Lung (tissue), 17 donors: ENCODE measurements at places on chromosomes 2 and 18. TPM values are rescaled to one million over a fixed set of nuclear protein-coding genes. Genes with fewer than 3 reads are reported as not detected.

Gene PLEKHM3
- total RNA-seq: 32.9 TPM

Gene NAT8
- total RNA-seq: not detected

- no peaks in the 10 kb centered on the region for H3K36me3 ChIP-seq
- peak; percentile 28 for DNase-seq
- peak overlapping the region; percentile 9 for H3K27ac ChIP-seq
- H3K27me3 ChIP-seq: no peaks in the 10 kb centered on the region
- H3K4me1 ChIP-seq: peaks cover 12% of the 10 kb centered on the region
These were observed 171.3 kb upstream of the PGAP1 start for GRCh38 chr2:197097578-197098366.

- no peak overlapping the region for H3K4me3 ChIP-seq
- H3K27ac ChIP-seq: no peak overlapping the region
- H3K36me3 ChIP-seq: no peaks in the 10 kb centered on the region
- no peaks in the 10 kb centered on the region for H3K4me1 ChIP-seq
- peak; percentile 47 for DNase-seq
These were observed 495.7 kb upstream of the SMIM21 start for GRCh38 chr18:75923169-75923568.

DNA sequence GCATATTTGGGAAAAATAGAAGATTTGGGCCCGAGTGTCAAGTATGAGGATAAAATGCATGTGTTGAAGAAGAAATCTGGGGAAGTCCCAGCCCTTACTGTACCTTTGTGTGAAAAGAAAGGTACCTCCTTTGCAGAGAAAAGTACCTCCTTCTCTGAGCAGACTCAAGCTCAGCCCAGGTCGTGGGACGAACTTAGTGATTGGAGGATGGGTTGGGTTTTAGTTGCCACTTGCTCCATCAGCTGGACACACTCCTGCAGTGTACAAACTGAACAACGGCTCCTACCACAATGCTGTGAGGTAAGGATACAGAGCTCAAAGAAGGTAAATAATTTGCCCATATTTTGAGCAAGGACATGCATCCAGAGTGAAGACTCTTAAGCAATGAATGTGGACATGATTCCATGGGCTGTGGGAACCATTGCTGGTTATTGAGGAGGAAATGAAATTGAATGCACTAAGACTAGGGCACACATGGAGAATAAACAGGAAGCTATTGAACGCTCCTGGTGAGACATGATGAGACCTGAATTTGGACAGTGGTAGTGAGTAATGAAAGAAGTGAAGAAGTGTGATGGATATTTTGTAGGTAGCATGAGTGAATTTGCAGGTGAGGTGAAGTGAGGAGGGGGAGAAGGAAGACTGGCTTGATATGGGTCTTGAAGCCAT, 49.8 kb upstream of the IL1RL1 start:
- H3K4me3 ChIP-seq: no peak overlapping the region
- H3K4me1 ChIP-seq: no peaks in the 10 kb centered on the region
- DNase-seq: no peak
- H3K27me3 ChIP-seq: no peaks in the 10 kb centered on the region
- no peaks in the 10 kb centered on the region for H3K36me3 ChIP-seq

DNA sequence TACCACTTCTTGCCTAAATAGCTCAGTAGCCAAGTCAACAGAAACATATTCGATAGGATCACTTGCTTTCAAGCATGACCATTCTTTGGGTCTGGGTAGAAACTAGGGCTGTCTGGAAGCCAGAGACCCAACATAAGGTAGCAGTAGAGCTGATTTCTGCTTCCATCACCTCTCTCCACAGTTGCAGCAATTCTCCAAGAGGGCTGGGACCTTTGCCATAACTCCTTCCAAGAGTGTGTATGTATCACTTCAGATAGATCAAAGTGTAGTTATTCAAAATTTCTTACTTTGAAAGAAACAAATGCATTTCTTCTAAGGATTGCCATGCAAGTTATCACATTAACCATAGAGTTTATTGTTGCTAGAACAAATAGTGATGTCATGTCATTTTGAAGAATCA, 172.0 kb upstream of the GALNT5 start:
- H3K4me1 ChIP-seq: peaks cover 2% of the 10 kb centered on the region
- no peak for DNase-seq
- H3K27me3 ChIP-seq: no peaks in the 10 kb centered on the region
- no peaks in the 10 kb centered on the region for H3K36me3 ChIP-seq
- H3K27ac ChIP-seq: no peak overlapping the region
- H3K4me3 ChIP-seq: no peak overlapping the region

GRCh38 chr2:61707984-61708852, 145.6 kb downstream of the FAM161A start:
- no peak overlapping the region for H3K4me3 ChIP-seq
- H3K4me1 ChIP-seq: no peaks in the 10 kb centered on the region
- no peaks in the 10 kb centered on the region for H3K36me3 ChIP-seq
- peak overlapping the region; percentile 92 for H3K27ac ChIP-seq
- H3K27me3 ChIP-seq: no peaks in the 10 kb centered on the region

GRCh38 chr2:128311755-128312341, 6.8 kb downstream of the HS6ST1 start:
- peaks cover 19% of the 10 kb centered on the region for H3K36me3 ChIP-seq
- DNase-seq: no peak
- H3K4me1 ChIP-seq: peaks cover 41% of the 10 kb centered on the region
- H3K4me3 ChIP-seq: no peak overlapping the region
- H3K27ac ChIP-seq: no peak overlapping the region

- peaks cover 4% of the 10 kb centered on the region for H3K4me1 ChIP-seq
- no peak overlapping the region for H3K4me3 ChIP-seq
- H3K27me3 ChIP-seq: no peaks in the 10 kb centered on the region
- H3K36me3 ChIP-seq: peaks cover 10% of the 10 kb centered on the region
- H3K27ac ChIP-seq: no peak overlapping the region
- no peak for DNase-seq
These were observed 110.9 kb downstream of the MIB1 start for GRCh38 chr18:21851327-21851961.
